ENCODE measurements at places on chromosomes 4 and X. TPM values are rescaled to one million over a fixed set of nuclear protein-coding genes. Genes with fewer than 3 reads are reported as not detected.

The ZNF157 gene
- total RNA-seq = 0.81 TPM

- no peak for DNase-seq
Observed at GRCh38 chr4:84948056-84948455, 18.4 kb downstream of the WDFY3 start.

DNA sequence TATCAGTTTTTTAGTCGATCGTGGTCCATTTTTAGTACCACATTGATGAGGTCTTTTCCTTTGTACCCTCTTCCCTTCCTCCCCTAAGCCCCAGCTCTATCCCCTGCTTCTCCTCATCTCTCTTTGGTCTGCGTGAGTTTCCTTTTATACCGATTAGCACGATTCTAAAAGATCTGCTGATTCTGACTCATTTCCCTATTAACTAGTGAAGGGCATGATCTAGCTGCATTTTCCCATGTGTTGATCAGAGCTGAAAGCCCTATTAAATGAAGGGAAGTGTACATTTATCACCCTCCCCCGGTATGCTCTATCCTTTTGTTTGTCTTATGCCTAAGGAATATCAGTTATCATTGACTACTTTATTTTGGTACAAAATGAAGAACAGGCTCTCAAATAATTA is 181.7 kb upstream of the NPY2R start:
- DNase-seq = no peak

The CENPVL3 gene
- total RNA-seq = 3.3 TPM

Data from H9 (cell line).